Naive thymus-derived CD4-positive, alpha-beta T cell (primary cell): ENCODE measurements at places on chromosomes 1 and 21. TPM values are rescaled to one million over a fixed set of nuclear protein-coding genes. Genes with fewer than 3 reads are reported as not detected.

Gene AZIN2
- total RNA-seq: 9.0 and 11.3 TPM in 2 replicates

Gene CHAF1B
- total RNA-seq: 5.5 TPM

Gene POU3F1
- 0.19 TPM for total RNA-seq

Gene S100B
- 0.97 TPM for total RNA-seq

Gene HCN3
- 1.6 TPM for total RNA-seq

Gene FNDC10
- 10.7 and 11.3 TPM in 2 replicates for total RNA-seq

DNA sequence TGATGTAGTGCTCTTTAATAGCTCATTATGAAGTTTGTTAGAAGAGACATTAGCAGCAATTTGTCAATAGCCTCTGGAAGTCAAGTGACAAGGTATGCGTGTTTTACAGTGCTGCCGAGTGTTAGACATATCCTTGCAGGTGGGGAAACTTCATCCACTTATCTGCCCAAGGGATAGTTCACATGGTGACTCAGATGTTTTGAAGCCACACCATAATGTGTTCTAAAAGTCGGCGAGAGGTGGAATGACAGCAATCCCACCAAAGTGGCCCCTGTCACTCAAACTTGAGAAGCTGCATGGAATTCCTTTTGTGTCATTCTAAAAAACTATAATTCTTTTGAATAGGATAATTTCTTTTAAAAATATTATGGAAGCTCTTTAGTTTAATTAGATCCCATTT is 98.1 kb downstream of the RUNX1 start:
- H3K27ac ChIP-seq: no peak overlapping the region
- H3K4me1 ChIP-seq: peaks cover 46% of the 10 kb centered on the region
- H3K36me3 ChIP-seq: no peaks in the 10 kb centered on the region
- H3K4me3 ChIP-seq: no peak overlapping the region
- no peaks in the 10 kb centered on the region for H3K27me3 ChIP-seq

GRCh38 chr1:89633800-89634625 is 1.1 kb downstream of the LRRC8C start:
- peak overlapping the region; percentile 93 for H3K27ac ChIP-seq
- peaks cover 12% of the 10 kb centered on the region for H3K36me3 ChIP-seq
- no peaks in the 10 kb centered on the region for H3K27me3 ChIP-seq
- DNase-seq: no peak
- peak overlapping the region; percentile 74 for H3K4me3 ChIP-seq

GRCh38 chr1:53405737-53406136 is 53.5 kb upstream of the DMRTB1 start:
- no peaks in the 10 kb centered on the region for H3K27me3 ChIP-seq
- peaks cover 25% of the 10 kb centered on the region for H3K4me1 ChIP-seq
- H3K27ac ChIP-seq: no peak overlapping the region
- no peak for DNase-seq
- no peak overlapping the region for H3K4me3 ChIP-seq

GRCh38 chr1:169812131-169812530 is 17.4 kb upstream of the METTL18 start:
- no peaks in the 10 kb centered on the region for H3K27me3 ChIP-seq
- no peaks in the 10 kb centered on the region for H3K36me3 ChIP-seq
- H3K27ac ChIP-seq: no peak overlapping the region
- no peaks in the 10 kb centered on the region for H3K4me1 ChIP-seq
- H3K4me3 ChIP-seq: no peak overlapping the region
- DNase-seq: no peak

GRCh38 chr1:4636186-4636585 is 18.2 kb upstream of the AJAP1 start:
- DNase-seq: no peak
- H3K4me3 ChIP-seq: no peak overlapping the region
- no peaks in the 10 kb centered on the region for H3K4me1 ChIP-seq

DNA sequence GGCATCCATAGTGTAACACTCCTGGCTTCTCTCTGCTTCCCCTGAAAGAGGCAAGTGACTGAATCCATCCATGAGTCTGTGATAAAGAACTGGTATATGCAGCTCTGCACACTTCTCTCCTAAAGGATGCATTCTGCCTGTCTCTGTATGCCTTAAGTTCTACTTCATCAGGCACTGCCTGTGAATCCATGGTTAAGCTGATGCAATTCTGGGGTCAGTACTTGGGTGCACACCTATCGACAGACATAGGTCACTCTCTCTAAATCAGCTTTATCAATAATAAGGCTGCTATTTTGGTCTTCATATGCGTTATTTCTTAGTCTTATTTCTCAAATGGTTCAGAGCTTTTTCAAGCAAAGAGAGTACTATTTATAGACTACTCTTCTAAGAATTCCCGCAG is 32.7 kb upstream of the PTP4A2 start:
- H3K27me3 ChIP-seq: no peaks in the 10 kb centered on the region
- DNase-seq: no peak
- H3K27ac ChIP-seq: no peak overlapping the region
- no peak overlapping the region for H3K4me3 ChIP-seq
- H3K36me3 ChIP-seq: no peaks in the 10 kb centered on the region

DNA sequence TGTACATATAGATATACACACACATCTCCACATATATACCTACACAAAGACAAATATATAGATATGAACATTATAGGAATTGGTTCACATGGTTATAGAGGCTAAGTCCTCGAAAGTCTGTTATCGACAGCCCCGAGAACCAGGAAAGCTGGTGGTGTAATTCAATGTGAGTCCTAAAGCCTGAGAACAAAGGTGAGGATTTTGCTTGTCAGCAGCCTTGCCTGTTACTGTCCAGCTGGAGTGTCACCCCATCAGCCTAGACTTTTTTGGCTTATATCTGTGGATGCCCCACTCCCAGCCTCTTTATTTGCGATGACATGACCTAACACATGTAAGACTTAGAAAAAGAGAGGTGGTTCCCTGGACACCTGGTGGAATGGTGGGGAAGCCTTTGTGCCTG is 97.0 kb downstream of the GIPC2 start:
- H3K27ac ChIP-seq: peak overlapping the region; percentile 45
- H3K27me3 ChIP-seq: no peaks in the 10 kb centered on the region
- no peak for DNase-seq
- no peaks in the 10 kb centered on the region for H3K4me1 ChIP-seq

- peaks cover 6% of the 10 kb centered on the region for H3K4me1 ChIP-seq
- DNase-seq: no peak
- peak overlapping the region; percentile 59 for H3K27ac ChIP-seq
- H3K27me3 ChIP-seq: no peaks in the 10 kb centered on the region
- H3K36me3 ChIP-seq: no peaks in the 10 kb centered on the region
- peak overlapping the region; percentile 27 for H3K4me3 ChIP-seq
These were observed 12.4 kb downstream of the KCNQ4 start for GRCh38 chr1:40795811-40796586.

GRCh38 chr1:202233804-202234203 is 40.2 kb downstream of the LGR6 start:
- H3K4me3 ChIP-seq: no peak overlapping the region
- DNase-seq: no peak
- no peak overlapping the region for H3K27ac ChIP-seq
- no peaks in the 10 kb centered on the region for H3K36me3 ChIP-seq
- no peaks in the 10 kb centered on the region for H3K27me3 ChIP-seq

GRCh38 chr1:101241485-101242225 is 4.8 kb downstream of the S1PR1 start:
- H3K27me3 ChIP-seq: no peaks in the 10 kb centered on the region
- peak overlapping the region; percentile 57 for H3K27ac ChIP-seq
- DNase-seq: no peak
- peaks cover 20% of the 10 kb centered on the region for H3K36me3 ChIP-seq
- peaks cover 43% of the 10 kb centered on the region for H3K4me1 ChIP-seq

DNA sequence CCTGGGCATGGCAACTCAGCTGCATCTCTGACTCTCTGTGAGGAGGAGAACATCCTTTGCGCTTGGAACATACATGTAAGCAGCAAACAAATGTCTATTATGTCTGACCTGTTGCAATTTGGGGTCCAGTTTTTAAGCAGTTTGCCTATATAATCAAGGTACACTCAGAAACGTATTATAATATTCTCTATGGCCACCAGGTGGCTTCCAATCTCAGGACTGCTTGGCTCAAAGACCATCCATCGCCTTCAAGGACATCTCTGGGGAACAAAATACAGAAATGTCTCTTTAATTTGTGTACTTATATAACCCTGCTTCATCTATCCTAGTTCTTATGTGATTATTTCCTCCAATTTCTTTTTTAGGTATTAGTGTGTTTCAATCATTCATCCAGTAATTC is 227.2 kb downstream of the OLFM3 start:
- H3K36me3 ChIP-seq: no peaks in the 10 kb centered on the region
- DNase-seq: no peak
- H3K4me3 ChIP-seq: no peak overlapping the region

DNA sequence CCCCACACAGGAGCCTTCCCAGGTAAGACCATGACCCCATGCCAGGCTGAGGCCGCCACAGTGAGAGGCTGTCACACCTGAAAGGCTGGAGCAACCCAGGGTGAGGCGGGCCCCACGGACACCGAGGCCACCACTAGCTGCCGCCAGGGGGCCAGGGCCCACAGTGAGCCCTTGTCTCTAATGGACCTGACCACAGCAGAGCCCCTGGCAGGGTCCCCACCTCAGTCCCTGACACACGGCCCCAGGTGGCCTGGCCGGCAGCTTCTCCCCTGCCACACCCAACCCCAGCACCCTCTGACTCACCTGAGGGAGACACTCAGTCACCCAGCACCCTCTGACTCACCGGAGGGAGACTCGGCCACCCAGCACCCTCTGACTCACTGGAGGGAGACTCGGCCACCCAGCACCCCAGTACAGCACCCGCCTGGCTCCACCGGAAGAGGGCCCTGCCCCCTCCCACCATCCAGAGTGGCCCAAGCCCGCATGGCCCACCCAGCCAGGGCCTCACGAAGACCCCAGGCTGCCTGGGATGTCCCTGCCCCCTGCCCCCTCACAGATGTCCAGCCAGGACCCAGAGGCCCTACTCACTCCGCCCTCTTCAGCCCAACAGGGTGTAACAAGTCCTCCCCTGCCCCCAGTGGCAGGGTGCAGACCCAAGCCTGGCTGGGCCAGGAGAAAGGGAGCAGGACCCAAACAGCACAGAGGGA is 4.4 kb downstream of the DVL1 start:
- H3K36me3 ChIP-seq: no peaks in the 10 kb centered on the region
- H3K4me3 ChIP-seq: no peak overlapping the region
- H3K27ac ChIP-seq: no peak overlapping the region
- peaks cover 9% of the 10 kb centered on the region for H3K4me1 ChIP-seq

DNA sequence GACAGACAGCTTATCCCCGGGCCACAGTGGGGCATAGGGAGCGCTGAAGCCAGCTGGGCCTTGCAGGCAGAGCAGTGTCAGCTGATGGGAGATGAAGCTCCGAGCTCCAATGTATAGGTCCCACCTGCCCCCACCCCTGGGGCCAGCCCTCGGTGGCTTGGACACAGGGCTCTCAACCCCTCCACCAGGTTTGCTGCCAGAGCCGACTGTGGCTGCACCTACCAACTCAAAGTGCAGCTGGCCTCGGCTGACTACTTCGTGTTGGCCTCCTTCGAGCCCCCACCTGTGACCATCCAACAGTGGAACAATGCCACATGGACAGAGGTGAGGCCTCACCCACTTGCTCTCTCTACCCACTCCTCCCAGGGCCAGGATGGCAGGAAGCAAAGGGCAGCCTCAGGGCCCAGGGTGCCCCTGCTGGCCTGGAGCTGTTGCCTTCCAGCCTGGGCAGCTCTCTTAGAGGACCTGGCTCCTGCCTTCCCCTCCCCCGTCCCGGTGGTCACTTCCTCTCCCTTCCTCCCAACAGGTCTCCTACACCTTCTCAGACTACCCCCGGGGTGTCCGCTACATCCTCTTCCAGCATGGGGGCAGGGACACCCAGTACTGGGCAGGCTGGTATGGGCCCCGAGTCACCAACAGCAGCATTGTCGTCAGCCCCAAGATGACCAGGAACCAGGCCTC is 7.7 kb downstream of the MAD2L2 start:
- no peak overlapping the region for H3K4me3 ChIP-seq
- no peaks in the 10 kb centered on the region for H3K27me3 ChIP-seq
- H3K36me3 ChIP-seq: no peaks in the 10 kb centered on the region
- no peak for DNase-seq
- H3K27ac ChIP-seq: no peak overlapping the region

- H3K27me3 ChIP-seq: no peaks in the 10 kb centered on the region
- DNase-seq: no peak
- H3K4me3 ChIP-seq: no peak overlapping the region
These were observed 13.8 kb upstream of the THEM5 start for GRCh38 chr1:151867321-151867720.

- no peak overlapping the region for H3K4me3 ChIP-seq
- DNase-seq: no peak
- no peak overlapping the region for H3K27ac ChIP-seq
- H3K36me3 ChIP-seq: no peaks in the 10 kb centered on the region
- peaks cover 13% of the 10 kb centered on the region for H3K4me1 ChIP-seq
- H3K27me3 ChIP-seq: no peaks in the 10 kb centered on the region
These were observed 32.7 kb downstream of the ASH1L start for GRCh38 chr1:155529929-155530328.

GRCh38 chr1:117795190-117795589 is 134.2 kb downstream of the GDAP2 start:
- no peaks in the 10 kb centered on the region for H3K36me3 ChIP-seq
- no peak overlapping the region for H3K27ac ChIP-seq
- no peaks in the 10 kb centered on the region for H3K27me3 ChIP-seq
- DNase-seq: no peak

- peak within 1 kb of the TSS; percentile 83 for H3K27ac ChIP-seq
- H3K4me3 ChIP-seq: peak within 1 kb of the TSS; percentile 79
- H3K4me1 ChIP-seq: peaks cover 8% of the 10 kb centered on the region
- no peaks in the 10 kb centered on the region for H3K27me3 ChIP-seq
- peak; percentile 97 for DNase-seq
These were observed at the start of gene NOL9 for GRCh38 chr1:6554031-6554906. Gene NOL9, minus strand, starts transcription at chr1:6554513. Its CDS starts 11 bp downstream, at chr1:6554502.

GRCh38 chr1:209104646-209105045 is 478.9 kb upstream of the CAMK1G start:
- DNase-seq: no peak
- H3K4me1 ChIP-seq: no peaks in the 10 kb centered on the region
